Liver (tissue), 10 donors: ENCODE measurements at places on chromosomes 6 and 20.

DNA sequence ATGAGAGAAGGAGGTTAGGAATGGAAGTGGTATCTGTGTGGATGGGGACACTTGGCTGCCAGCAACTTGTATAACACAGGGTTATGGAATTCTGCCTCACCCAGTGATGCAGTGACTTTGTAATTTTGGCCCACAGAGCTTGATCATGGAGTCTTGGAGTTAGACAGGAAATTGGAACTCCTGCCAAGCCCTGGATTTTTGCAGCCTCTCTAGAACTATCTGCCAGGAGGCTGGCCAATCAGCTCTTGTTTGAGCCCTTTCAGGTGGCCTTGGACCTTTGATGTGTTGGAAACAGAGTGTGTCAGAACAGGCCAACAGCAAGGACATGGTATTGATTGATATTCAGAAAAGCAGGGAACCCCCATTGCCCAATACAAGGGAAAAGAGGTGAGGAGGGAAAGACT lies 157.7 kb upstream of the GGTLC1 start:
- no peak for DNase-seq

DNA sequence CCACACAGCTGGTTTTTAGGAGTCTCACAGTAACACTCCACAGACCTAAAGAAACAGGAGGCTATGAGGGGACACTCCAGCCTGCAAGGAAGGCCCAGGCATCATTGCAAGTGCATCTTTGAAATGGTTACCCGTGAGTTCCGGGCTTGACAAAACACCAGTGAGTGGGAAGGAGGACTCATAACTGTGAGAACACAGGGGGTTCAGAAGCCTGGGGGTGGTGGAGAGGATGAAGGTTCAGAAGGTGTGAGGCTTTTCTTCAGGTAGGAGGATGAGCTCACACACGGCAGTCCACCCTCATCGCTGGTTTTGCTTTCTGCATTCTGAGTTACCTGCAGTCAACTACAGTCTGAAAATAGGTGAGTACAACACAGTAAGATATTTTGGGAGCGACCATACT lies 39.9 kb downstream of the MAP7 start:
- no peak for DNase-seq

- DNase-seq: no peak
Measured at GRCh38 chr6:85662251-85662650, 19.6 kb upstream of the SYNCRIP start.

- no peak for DNase-seq
Measured at GRCh38 chr6:141700819-141701218, 431.9 kb upstream of the GJE1 start.

GRCh38 chr20:62206388-62206775 lies 13.7 kb downstream of the HRH3 start:
- DNase-seq: no peak

GRCh38 chr6:82353848-82354247 lies 9.8 kb upstream of the TPBG start:
- no peak for DNase-seq

- DNase-seq: no peak
Measured at GRCh38 chr6:125945378-125946141, 11.0 kb upstream of the HINT3 start.

DNA sequence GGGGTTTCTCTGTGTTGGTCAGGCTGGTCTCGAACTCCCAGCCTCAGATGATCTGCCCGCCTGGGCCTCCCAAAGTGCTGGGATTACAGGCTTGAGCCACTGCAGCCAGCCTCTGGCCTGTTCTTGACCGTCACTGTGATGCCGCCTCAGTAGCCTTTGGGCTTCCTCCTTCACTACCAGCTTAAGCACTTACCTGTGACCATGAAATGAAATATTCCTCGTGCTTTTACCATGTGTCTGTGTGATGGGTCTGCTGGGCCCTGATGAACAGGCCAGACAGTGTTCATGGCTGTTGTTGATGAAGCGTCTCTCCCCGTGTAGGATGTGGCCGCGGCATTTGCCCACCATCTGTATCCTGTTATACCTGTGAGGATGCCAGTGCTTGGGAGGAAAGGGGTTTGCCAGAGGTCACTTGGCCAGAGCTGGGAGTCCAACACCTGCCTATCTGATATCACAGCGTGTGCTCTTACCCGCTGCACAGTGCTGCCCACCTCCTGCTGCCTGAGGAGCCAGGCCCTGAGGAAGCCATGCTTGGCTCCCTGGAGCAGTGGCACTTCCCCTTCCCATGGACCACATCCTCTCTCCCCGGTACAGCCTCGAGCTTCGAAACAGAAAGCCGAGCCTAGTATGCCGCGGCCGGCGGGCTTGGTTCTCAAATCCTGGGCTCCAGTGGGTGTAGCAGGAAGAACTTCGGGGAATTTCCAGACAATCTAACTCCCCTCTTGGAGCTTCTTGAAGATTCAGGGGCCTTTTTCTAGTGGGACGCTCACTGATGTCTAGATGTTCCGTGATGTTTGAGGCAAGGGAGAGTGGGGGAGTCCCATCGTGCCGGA lies 167.9 kb downstream of the ZDHHC14 start:
- no peak for DNase-seq

DNA sequence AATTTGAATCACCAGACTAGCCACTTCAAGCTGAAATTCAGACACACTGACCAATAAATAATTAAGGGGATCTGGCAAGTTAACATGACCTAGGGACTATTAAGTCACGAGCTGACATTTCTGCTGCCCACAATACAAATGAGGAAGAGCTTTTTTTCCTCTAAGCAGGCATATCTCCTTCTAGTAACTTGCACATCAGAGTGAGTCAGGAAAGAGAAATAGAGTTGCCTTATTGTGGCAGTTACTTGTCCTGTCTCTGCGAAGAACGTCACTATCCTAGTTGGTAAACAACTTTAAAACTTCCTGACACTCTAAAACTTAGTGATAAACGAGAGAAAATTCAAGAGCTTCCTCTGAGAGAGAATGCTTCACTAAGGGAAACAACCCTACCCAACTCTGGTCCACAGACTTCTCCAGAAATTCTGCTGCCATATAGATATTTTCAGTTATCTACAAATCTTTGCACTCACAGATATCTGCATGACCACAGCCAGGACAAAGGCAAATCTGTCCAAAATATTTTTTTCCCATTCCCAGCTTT lies 4.2 kb downstream of the PLA2G7 start:
- DNase-seq: no peak
